Left renal cortex interstitium (tissue), 4 donors: ENCODE measurements at places on chromosomes 1 and 21.

- no peak for DNase-seq
Measured at GRCh38 chr21:42107177-42107880, 36.2 kb downstream of the UMODL1 start.

- no peak for DNase-seq
Measured at GRCh38 chr1:104132382-104132973, 382.8 kb downstream of the AMY1C start.

GRCh38 chr1:209305221-209305954 lies 278.1 kb upstream of the CAMK1G start:
- DNase-seq, result no peak

DNA sequence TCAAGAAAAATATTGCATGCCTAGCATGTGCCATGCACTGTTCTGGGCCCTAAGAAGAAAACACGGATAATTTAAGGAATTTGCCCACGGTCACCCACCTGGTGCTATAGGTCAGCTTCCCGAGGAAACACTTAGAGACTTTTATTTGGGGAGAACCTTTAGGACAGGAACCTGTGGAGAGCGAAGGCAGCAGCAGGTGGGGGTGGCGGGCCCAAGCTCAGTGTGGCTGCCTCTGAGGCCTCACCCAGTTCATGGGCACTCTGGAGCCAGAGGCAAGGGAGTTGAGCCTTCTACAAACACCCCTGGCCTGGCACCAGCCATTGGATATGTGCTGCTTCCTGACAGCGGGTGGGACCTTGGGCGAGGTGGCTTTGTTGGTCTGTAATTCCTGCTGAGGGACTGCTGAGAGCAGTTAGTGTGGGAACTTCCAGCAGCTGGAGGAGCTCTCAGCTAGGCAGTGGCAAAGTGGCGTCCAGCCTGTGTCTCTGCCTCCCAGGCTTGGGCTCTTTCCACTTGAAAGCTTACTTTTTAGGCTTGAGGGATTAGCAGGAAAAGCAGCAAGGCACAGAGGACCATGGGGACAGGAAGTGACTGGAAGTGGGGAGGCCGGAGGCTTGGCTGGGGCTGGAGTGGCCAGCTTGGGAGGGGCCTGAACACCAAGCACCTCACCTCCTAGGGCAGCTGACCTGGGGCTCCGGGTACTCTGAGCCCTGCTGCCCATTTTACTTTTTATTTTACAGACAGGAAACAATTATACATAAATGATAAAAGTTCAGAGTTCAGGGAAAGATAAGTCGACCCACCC lies 19.1 kb downstream of the MRPL37 start:
- no peak for DNase-seq

DNA sequence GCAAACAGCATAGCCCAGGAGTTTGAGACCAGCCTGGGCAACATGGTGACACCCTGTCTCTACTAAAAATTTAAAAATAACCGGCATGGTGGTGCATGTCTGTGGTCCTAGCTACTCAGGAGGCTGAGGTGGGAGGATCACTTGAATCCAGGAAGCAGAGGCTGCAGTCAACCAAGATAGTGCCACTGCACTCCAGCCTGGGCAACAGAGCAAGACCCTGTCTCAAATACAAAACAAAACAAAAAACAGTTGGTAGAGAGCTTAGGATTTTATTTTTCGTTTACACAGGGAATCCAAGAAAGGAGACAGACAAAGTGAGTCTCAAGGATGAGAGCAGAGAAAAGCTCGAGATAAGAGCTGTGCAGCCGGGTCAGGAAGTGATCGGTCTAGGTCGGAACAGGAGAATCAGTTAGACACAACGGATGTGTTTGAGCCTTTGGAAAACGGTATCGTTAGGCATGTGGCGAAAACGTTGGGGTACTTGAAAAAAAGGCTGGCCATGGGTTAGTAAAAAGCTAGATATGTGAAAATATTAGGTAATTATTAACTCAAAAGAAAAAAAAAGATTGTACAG lies 1.7 kb upstream of the MIB2 start:
- DNase-seq, result no peak

- no peak for DNase-seq
Measured at GRCh38 chr1:21930629-21931170, 6.4 kb downstream of the HSPG2 start.

GRCh38 chr1:237166593-237167101 lies 124.7 kb downstream of the RYR2 start:
- no peak for DNase-seq

DNA sequence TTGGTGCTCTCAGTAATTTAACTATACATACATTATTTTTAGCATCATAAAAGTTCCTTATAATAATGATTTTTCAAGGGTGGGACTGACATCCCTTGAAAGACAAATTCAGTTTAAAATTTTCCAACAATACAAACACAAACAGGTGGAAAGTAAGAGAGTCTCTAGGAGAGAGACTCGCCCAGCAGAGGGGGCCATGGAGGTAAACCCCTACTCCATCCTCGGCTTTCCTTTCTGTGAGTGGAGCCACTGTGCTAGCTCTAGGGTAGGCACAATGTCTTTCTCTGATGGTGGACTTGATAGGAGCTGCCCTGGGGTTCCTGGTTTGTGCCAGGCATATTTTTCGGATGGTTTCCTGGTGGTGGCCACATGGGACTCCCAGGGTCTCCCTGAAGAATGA lies 8.3 kb downstream of the CSMD2 start:
- DNase-seq, result no peak

- DNase-seq, result no peak
Measured at GRCh38 chr1:103024051-103024450, 84.3 kb downstream of the COL11A1 start.

GRCh38 chr1:231074046-231074445 lies 34.0 kb upstream of the FAM89A start:
- no peak for DNase-seq

DNA sequence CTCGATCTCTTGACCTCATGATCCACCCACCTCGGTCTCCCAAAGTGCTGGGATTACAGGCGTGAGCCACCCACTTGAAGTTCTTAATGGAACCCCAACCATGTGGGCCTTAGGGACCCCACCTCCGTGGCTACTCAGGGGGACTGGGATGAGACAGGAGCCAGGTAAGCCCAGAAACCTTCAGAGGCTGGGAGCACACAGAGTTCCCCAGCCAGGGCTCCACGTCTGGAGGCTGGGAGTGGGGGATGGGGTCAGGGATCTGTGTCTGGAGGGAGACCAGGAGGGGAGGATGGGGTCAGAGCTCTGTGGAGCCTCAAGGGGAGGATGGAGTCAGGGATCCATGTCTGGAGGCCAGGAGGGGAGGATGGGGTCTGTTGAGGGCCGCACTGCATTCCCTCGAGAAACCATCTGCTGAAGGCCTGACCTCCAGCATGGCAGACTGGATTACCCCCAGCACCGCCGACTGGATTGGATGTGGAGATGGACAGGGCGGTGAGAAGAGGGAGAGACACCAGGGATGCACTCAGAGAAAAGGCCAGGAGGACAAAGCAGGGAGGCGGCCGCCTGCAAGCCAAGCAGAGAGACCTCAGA lies 2.1 kb upstream of the FTCD start:
- no peak for DNase-seq

DNA sequence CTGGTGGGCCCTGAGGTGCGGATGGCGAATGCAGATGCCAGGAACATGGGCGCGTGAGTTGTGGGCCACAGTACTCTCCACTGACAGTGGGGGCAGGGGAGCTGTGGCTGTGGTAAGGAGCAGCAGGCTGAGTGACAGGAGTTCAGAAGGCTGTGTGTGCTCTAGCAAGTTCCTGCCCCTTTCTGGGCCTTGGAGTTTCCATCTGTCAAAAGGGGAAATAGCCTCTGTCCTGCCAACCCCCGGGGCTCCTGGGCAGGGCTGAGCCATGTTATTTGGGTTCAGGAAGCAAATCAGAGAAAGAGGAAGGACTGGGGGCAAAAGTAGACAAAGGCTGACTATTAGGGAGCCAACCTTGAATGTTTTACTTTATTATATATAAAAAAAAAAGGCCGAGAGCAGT lies 19.5 kb upstream of the MFN2 start:
- DNase-seq, result no peak
